ENCODE measurements at places on chromosomes 7 and 10. TPM values are rescaled to one million over a fixed set of nuclear protein-coding genes. Genes with fewer than 3 reads are reported as not detected.

Gene SPAM1
- total RNA-seq, result not detected

Gene SEMA3E
- total RNA-seq, result 11.8 TPM

Gene TCAF2
- 1.5 TPM for total RNA-seq

Gene GHRHR
- total RNA-seq, result 4.4 TPM

Gene TBX20
- not detected for total RNA-seq

Gene TDRD1
- 1.9 TPM for total RNA-seq

Gene RBP3
- not detected for total RNA-seq

Gene ATRNL1
- total RNA-seq, result 180 TPM

DNA sequence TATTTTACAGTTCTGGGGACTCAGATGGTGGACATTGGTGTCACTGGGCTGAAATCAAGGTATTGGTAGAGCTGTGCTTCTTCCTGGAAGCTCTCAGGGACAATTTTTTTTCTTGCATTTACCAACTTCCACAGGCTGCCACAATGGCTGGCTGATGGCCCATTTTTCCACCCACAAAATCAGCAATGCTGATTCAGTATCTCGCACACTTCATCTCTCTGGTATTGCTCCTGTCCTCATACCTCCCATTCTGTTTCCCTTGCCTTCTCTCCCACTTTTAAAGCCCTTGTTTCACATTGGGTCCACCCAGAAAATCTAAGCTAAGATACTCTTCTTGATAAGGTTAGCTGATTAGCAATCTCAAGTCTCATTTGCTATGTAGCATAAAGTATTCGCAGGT is 530.9 kb upstream of the POM121L12 start:
- DNase-seq, result no peak

GRCh38 chr10:17031637-17032635 is 97.7 kb downstream of the CUBN start:
- no peak for DNase-seq

GRCh38 chr10:35308809-35309208 is 27.5 kb upstream of the CCNY start:
- DNase-seq, result no peak

- no peak for DNase-seq
Measured at GRCh38 chr7:50775231-50775630, 7.5 kb downstream of the GRB10 start.

GRCh38 chr7:136030867-136031318 is 53.7 kb upstream of the MTPN start:
- no peak for DNase-seq

DNA sequence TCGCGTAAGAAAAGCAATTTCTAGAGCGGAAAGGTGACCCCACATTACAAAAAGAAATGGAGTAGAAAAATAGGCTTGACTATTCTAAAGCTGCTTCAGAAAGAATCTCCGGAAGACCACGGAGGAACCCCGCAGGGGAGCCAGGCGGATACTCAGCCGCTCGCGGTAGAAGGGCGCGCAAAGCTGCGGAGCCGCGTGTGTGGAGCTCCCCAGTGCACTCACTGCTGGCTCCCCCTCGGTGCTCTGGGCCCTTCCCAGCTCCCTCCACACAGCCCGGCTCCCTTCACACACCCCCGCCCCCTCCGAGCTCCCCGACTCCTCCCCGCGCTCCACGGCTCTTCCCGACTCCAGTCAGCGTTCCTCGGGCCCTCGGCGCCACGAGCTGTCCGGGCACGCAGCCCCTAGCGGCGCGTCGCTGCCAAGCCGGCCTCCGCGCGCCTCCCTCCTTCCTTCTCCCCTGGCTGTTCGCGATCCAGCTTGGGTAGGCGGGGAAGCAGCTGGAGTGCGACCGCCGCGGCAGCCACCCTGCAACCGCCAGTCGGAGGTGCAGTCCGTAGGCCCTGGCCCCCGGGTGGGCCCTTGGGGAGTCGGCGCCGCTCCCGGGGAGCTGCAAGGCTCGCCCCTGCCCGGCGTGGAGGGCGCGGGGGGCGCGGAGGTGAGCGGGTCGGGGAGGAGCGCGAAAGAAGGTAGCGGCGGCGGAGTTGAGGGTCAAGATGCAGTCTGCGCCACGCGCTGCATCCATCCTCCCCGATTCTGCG is at the start of gene STEAP2:
STEAP2 (plus strand) TSS at position 350 of the 758 bp plus-strand sequence. CDS start 13,343 bp downstream, outside the sequence.
- DNase-seq, result peak; percentile 96

- no peak for DNase-seq
Measured at GRCh38 chr10:86486856-86487255, 34.7 kb downstream of the WAPL start.

DNA sequence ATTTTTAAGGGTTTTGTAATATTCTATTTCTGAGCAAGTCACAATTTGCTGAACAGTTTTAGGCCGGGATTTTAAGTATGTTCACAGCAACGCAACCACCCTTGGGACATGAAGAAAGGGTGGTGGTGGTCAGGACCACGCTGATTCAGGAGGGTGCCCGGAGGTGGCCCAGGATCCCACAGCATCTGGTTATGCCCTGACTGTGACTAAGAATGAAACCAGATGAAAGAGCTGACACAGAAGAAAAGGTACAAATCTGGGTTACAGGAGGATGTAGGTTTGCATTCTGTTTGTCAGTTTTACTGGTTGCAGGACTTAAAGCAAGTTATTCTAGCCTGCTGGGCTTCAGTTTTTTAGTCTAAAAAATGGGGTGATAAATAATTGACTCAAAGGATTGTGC is 279.7 kb downstream of the CCSER2 start:
- no peak for DNase-seq

DNA sequence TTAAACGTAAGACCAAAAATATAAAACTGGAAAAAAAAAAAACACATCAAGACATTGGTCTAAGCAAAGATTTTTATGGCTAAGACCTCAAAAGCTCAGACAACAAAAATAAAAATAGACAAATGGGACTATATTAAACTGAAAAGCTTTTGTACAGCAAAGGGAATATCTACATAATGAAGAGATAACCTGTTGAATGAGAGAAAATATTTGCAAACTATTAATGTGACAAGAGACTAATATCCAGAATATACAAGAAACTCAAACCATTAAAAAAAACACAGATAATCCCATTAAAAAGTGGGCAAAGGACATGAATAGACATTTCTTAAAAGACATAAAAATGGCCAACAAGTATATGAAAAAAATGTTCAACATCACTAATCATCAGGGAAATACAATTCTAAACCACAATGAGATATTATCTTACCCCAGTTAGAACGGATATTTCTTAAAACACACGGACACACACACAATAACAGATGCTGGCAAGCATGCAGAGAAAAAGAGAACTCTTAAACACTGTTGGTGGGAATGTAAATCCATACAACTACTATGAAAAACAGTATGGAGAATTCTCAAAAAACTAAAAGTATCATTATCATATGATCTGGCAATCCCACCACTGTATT is 28.8 kb downstream of the CNOT4 start:
- DNase-seq, result no peak

DNA sequence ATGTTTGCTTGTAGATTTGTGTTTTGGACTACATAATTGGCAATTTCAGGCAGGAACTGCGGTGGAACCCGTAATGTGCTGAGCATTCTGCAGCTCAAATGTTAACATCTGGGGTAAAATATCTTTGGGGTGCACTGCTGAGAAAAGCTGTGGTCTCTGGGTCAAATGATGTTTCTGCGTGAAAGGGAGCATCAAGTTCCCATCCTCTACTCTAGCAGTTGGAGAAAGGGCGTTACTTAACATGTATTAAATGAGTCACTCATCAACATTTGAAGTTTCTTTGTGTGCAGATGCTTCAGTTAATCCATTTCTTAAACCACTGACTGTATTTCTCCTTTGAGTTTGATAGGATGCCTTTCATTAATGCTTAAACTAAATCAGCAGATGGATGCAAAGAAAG is 273.1 kb upstream of the PITRM1 start:
- DNase-seq, result no peak

GRCh38 chr10:26665080-26666048 is 32.1 kb upstream of the PDSS1 start:
- no peak for DNase-seq

GRCh38 chr7:155701972-155702544 is 57.6 kb downstream of the RBM33 start:
- DNase-seq, result no peak

- no peak for DNase-seq
Measured at GRCh38 chr7:149500201-149500600, 2.6 kb upstream of the ZNF746 start.

- no peak for DNase-seq
Measured at GRCh38 chr10:30491204-30491915, 57.4 kb downstream of the MAP3K8 start.

Data from spinal cord (tissue), 10 donors.